Right ventricle myocardium superior (tissue), 1 donor: ENCODE measurements at places on chromosomes 5 and 9. TPM values are rescaled to one million over a fixed set of nuclear protein-coding genes. Genes with fewer than 3 reads are reported as not detected.

GRCh38 chr9:17528859-17529258, 50.0 kb upstream of the SH3GL2 start:
- DNase-seq, result no peak

The ADAMTS19 gene
- total RNA-seq, result 0.81 TPM

DNA sequence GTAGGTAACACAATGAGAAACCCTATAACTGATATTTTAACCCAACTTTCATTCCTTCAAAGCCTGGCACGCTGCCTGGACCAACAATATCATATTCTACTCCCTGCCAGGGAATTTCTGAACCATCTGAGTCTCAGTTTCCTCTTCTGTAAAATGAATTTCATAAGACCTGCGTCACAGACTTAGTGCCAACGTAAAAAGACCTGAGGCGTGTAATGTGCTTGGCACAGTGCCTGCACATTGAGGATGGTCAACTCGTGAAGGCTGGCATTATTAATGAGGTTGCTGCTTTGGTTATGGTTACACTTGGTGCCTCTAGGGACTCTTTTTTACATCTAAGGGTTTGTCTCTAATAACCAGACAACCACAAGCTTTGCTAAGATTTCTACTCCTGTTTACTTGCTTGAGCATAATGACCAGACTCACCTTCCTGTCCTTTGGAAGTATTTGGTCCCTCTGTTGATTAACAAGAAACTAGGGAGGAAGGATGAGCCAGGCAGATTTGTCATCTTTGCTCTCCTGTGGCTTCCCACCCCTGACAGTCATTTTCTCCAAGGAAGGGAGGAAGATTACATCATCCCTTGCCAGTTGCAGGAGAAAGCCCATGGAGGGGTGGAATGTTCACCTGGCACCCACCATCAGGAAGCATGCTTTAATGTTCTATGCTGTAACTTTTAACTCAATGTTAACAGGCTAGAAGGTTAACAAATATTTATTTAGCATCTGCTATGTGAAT, 79.0 kb downstream of the PAPPA start:
- no peak for DNase-seq

DNA sequence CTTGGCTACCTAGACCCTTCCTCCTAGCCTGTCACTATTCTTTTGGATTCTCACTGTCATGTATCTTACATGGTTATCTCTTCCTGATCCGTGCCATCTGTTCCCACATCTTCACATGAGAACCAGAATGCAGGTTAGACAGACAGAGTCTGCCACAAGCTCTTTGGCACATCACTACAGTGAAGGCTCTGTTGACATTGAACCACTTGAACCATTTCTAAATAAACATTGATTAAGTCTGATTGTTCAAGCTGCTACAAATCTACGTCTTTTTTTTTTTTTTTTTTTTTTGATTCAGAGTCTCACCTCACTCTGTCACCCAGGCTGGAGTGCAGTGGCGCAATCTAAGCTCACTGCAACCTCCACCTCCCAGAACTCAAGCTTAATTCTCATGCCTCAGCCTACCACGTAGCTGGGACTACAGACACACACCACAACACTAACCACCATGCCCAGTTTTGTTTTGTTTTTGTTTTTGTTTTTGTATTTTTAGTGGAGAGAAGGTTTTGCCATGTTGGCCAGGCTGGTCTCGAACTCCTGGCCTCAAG, 85.1 kb upstream of the LRRTM2 start:
- DNase-seq, result no peak

DNA sequence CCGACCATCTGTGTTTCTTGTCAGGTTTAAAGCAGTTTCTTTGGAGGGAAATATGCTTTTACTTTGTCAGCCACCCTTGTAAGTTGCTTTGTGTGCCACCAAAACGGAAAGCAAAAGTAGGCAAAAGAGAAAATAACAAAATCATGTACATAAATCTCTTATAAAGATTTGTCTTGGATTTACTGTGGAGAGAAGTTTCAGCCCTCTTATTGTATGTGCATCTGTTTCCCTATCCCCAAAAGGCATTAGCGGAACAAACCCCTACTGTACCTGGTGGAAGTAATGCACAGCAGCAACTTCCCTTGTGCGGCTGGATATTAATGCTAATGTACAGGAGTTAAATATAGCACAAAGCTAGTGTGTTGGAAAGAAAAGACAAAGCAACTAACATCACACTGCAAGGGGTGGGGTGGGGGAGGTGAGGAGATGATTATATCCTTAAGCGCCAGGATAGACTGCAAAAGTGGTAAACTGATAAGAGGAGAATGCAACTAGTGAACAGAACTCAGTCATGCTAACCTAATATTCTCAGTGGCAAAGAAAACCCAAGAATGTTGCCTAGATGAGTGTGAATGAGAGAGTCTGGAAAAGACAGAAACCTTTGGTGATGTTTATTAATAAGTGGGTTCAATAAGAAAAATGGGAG, 396.5 kb upstream of the MEF2C start:
- DNase-seq, result no peak

The TCF7 gene
- total RNA-seq, result 2.2 TPM

DNA sequence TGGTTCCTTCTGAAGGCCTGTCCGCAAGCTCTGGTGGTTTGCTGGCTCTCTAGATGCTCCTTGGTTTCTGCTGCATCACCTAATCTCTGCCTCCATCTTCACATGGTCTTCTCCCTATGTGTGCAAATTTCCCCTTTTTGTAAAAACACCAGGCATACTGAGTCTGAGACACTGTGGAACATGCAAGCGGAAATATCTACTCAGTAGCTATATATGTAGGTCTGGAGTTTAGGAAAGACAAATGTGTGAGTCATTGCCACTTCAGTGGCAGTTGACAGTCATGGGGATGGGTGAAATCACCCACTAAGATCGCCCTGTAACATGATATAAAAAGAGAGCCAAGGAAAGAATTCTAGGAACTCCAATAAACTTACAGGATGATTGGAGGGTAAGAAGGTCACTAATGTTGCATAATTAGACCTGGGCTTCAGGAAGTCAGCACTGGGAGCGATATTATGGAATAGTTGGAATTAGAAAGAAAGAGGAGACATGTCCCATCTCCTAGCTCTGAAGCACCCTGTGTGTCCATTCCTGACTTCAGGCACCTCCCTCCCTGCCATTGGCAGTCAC, 22.7 kb upstream of the UBLCP1 start:
- DNase-seq, result no peak

The HTR4 gene
- total RNA-seq, result 0.22 TPM

The ANKRD34B gene
- not detected for total RNA-seq

GRCh38 chr9:79658926-79659325, 87.2 kb downstream of the TLE4 start:
- no peak for DNase-seq

The ABO gene
- 2.4 TPM for total RNA-seq

- DNase-seq, result no peak
These were observed 465.2 kb downstream of the GADD45G start for GRCh38 chr9:90070056-90070455.

GRCh38 chr5:79512471-79513307, 1.2 kb downstream of the HOMER1 start:
- DNase-seq, result no peak

The FEM1C gene
- total RNA-seq, result 46.8 TPM

GRCh38 chr9:136624184-136624951, 38.3 kb upstream of the EGFL7 start:
- no peak for DNase-seq

GRCh38 chr5:148372166-148372725, 11.5 kb upstream of the FBXO38 start:
- DNase-seq, result no peak

The EQTN gene
- total RNA-seq, result not detected

- DNase-seq, result no peak
These were observed 80.7 kb upstream of the TNFAIP8 start for GRCh38 chr5:119275146-119275545.

DNA sequence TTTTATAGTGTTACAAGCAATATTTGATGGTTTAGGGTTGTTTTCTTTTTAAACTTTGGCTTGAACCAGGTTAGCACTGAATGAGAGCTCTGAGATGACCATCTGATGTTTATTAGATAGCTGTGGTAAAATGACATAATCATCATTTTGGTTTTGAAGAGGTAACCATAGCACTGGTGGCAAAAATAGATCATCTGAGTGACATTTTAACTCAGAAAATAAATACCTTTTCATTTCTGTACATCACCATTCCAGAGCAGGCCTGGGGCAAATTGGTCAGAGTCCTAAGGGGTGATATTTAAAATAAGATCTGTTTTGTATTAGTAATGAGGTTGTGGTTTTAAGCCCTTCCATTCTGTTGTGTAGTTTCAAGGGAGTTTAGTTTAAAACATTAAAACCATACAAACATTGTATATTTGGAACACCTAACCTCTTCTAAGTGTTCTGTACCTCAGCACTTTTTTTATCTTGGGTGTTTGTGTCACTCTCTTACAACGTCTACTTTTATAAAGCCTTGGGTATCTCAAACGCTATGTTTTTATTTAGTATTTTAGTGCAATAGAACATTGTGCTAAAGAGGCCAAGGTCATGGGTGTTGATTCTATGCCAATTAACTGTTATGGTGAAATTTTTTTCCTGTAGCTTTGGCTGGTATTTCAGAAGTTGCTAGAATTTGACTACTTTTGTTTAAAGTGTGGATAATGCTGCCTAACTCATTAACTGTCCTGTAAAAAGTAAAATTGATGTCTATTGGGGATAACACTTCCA, 166.1 kb downstream of the CD180 start:
- no peak for DNase-seq

The GLDC gene
- not detected for total RNA-seq

- no peak for DNase-seq
These were observed 1.1 kb downstream of the CTXN3 start for GRCh38 chr5:127650022-127650421.

The FAM151B gene
- total RNA-seq, result 1.5 TPM

The PCDHGA2 gene
- total RNA-seq, result 6.5 TPM

DNA sequence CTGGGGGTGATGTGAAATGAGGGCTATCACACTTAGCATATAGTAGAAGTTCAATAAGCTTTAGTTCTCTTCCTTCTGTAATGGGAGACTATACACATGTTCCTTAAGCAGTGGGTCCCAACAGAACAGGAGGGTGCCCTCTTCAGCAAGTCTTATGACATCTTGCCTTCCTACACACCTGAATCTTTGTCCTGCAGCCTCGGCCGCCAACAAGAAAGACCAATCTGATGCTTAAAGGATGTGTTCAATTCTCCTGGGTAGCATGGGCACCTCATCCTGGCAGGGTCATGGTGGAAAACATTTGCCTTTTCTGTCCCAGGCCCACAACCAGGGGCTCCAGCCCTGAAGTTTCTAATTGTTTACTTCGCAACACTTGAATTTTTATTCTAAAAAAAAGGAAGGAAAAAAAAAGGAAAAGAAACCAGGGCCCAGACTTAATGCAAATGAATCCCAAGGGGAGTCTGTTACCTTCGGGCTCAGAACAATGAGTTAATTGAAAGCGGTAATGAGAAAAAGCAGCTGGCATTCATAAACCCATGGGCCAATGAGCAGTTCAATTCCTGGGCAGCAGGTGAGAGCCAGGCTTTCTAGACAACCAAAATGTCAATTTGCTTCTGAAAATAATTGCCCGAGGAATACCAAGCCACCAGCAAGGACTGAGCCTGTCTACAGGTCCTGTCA, 26.2 kb upstream of the SMAD5 start:
- DNase-seq, result no peak

GRCh38 chr9:129836311-129837007, 1.2 kb downstream of the USP20 start:
- no peak for DNase-seq

The BAAT gene
- total RNA-seq, result 0.08 TPM

DNA sequence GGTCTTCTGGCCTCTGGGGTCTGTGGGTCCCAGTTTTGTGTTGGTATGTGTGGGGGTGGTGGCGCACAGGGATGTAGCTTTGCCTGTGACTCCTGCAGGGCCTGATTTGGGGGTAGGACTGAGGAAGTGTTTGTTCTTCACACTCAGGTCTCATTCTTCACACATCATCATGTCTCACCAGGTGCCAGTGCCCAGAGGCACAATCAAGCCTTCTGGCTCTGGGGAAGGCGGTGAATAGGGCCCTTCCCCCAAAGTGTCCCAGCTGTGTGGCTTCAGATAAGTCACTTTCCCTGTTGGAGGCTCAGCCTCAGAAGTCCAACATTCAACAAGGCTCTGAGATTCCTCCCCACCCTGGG, 5.1 kb downstream of the DBN1 start:
- DNase-seq, result no peak

DNA sequence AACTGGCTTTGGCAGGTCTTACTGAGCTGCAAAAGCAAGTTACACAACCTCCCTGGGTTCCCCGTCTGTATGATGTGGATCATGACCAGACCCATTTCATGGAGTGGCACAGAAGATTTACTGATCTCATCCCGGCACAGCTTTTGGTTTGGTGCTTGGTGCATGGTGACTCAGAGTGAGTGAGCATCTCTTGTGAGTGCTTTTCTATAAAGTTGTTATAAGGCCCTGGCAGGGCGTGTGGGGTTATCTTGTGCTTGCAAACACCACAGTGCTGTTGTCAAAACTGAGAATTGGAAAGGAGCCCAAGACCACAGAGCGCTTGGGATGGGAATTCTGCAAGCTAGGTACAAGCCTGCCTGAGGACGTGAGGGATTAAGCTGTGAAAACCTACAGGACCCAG, 425.2 kb downstream of the GADD45G start:
- no peak for DNase-seq

DNA sequence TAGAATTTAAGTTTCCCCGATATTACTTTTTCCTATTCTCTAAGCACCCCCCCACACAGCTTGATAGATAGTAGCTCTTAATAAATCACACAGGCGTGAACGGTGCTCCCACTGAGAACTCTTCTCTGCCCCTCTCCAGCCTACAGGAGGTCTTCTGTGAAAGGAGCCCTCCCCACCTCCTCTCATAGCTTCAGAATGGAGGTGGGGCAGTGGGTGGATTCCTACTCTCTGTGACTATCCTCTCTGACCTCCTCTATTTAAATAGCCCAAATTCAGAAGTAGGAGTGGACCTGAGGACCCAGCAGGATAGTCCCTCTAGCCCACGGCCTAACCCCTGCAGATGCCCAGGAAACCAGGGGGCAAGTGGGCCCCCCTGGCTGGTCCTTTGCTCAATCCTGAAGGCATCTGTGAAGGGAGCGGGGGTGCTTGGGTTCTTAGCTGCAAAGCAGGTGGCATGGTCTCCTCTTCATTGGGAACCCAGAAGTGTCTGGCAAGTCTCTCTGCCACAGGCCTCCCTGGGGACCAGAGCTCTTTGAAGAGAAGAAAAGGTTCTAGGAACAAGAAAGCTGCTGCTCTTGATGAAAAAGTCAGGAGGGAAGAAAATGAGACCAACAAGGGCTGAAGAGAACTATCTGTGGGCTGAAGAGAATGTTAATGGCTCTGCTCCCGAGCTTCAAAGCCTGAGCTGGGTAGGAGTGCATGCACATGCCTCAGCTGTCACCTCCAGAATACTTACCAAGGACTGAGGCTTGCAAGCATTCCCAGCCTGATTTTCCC, 21.1 kb upstream of the HSPA9 start:
- DNase-seq, result no peak
